ENCODE measurements at places on chromosomes 6 and 20.

GRCh38 chr6:854406-855118 is 161.6 kb upstream of the EXOC2 start:
- DNase-seq: no peak

DNA sequence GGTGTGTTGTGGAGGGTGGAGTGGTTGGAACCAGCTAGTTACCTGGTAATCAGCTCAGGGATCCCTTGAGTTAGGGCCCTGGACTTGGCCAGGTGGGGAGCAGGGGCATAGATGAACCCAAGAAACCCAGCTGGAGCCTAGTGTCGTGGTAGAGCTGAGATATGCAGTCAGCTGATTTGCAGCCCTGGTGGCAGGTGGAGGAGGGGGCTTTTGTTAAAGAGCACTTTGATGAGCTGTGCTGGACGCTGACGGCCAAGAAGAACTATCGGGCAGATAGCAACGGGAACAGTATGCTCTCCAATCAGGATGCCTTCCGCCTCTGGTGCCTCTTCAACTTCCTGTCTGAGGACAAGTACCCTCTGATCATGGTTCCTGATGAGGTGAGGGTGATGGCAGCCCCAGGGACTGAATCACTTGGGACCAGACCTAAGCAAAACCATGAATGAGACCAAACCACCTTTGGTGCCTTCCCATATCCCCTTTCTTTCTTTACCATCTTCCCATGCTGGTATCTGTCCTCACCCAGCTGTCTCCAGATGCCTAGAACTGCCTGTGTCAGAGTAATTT is 12.7 kb downstream of the DEF6 start:
- no peak for DNase-seq

- no peak for DNase-seq
Measured at GRCh38 chr6:46490425-46491200, 636 bp downstream of the RCAN2 start.

DNA sequence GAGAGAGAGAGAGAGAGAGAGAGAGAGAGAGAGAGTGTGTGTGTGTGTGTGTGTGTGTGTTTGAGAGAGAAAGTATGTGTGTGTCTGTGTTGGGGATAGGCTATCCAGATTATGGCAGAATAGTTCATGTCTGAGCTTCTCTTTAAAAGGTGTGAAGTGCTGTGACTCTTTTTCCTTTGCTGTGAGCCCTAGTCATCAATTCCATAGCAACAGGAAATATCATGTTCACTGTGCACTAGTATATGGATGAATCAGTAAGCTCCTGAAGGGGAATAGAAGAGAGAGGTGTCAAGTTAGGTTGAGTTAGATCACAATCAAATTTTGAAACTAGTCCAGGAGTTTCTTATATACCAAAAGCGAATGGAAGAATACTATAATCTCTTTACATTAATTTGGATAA is 318.7 kb downstream of the RFPL4B start:
- no peak for DNase-seq

GRCh38 chr6:107550906-107551305 is 61.0 kb downstream of the SOBP start:
- no peak for DNase-seq

DNA sequence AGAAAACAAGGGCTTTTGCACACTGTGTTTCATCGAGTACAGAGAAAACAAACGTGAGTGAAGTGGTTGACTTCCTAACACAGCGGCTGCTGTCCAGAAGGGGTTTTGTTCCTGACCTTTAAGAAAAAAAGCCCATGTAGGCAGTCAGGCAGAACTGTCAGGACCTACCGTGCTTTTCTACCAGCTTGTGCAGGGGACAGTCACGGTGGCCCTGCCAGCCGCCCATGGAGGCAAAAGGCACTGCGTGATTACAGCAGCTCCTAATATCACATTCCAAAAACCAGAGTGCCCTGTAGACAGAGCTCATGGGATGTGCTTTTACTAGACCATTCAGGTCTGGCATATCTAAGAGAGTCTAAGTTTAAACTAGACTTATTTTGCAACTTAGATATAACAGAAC is 12.2 kb downstream of the TNFAIP3 start:
- peak; percentile 46 for DNase-seq

DNA sequence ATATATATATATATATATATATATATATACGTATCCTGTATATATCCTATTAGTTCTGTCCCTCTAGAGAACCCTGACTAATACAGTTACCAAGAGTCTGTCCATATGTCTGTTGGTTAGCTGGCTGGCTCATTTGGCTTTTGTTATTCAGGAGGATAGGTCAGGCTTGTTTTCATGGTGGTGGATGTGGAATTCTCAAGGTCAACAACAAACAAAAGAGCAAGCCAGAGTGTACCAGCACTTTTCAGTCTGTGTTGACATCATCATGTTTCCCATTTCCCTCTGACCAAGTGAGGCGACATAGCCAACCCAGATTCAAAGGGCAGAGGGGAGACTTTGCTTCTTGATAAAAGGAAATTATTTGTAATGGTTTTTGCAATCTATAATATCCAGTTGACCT is 88.5 kb upstream of the PTCHD4 start:
- DNase-seq: no peak

GRCh38 chr6:5598123-5598522 is 336.8 kb downstream of the FARS2 start:
- no peak for DNase-seq

GRCh38 chr6:136235233-136235564 is 14.9 kb downstream of the MTFR2 start:
- DNase-seq: no peak

- DNase-seq: no peak
Measured at GRCh38 chr6:111808493-111808892, 64.8 kb downstream of the FYN start.

DNA sequence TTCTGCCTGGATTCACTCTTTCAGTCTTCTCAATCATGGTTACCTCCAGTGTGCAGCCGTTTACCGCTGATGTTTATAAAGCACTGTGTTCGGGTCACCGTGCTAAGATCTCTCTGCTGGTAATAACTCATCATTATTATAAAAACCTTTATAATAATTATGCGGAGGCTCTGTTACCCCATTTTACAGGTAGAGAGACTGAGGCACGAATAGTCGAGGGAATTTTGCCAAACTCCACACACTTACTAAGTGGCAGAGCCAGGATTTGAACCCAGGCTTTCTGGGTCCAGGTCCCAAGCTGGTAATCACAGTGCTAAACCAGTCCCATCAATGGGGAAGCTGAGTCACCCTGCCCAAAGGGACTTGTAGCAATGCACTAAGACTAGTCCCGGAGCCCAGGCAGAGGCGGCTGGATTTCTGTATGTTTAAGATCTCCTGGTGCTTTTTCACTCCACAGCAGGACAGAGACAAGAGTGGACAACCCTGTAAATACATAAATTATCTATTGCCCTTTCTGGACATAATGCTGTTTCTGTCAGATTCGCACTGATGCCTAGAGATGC is 48.1 kb downstream of the SYNJ2 start:
- DNase-seq: peak; percentile 79

GRCh38 chr6:15569035-15569995 is 93.5 kb downstream of the DTNBP1 start:
- no peak for DNase-seq

- no peak for DNase-seq
Measured at GRCh38 chr6:80478030-80478429, 371.6 kb downstream of the BCKDHB start.

DNA sequence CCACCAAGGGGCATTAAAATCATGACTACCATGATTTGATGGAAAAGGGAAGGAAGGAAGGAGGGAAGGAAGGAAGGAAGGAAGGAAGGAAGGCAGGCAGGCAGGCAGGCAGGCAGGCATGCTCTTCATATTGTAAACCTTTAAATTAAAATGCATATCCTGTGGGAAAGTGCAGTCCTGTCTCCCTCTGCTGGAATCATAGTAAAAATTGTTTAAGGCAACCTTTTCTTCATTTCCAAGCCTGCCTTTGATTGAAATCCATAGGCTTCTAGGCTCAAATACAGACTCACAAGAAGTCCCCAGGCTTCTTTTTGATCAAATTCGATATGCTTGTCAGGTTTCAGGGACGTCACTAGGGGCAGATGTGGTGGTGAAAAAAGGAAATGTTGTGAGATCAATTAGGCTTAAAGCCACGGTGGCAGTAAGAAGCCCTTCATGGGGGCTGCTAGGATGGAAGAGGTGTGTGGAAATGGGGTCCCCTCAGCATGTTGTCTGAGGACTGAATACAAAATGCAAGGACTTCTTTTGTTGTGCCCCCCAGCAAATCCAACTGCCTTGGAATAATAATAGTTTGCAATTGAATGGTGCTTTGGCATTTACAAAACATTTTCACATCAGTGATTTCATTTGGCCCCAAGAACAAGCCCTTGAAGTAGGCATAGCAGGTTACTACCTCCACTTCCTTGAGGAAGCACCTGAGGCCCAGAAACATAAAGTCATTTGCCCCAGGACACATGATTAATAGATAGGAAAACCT is 25.6 kb upstream of the GABRR1 start:
- DNase-seq: peak; percentile 69

- DNase-seq: no peak
Measured at GRCh38 chr6:75396005-75396800, 97.4 kb downstream of the FILIP1 start.

DNA sequence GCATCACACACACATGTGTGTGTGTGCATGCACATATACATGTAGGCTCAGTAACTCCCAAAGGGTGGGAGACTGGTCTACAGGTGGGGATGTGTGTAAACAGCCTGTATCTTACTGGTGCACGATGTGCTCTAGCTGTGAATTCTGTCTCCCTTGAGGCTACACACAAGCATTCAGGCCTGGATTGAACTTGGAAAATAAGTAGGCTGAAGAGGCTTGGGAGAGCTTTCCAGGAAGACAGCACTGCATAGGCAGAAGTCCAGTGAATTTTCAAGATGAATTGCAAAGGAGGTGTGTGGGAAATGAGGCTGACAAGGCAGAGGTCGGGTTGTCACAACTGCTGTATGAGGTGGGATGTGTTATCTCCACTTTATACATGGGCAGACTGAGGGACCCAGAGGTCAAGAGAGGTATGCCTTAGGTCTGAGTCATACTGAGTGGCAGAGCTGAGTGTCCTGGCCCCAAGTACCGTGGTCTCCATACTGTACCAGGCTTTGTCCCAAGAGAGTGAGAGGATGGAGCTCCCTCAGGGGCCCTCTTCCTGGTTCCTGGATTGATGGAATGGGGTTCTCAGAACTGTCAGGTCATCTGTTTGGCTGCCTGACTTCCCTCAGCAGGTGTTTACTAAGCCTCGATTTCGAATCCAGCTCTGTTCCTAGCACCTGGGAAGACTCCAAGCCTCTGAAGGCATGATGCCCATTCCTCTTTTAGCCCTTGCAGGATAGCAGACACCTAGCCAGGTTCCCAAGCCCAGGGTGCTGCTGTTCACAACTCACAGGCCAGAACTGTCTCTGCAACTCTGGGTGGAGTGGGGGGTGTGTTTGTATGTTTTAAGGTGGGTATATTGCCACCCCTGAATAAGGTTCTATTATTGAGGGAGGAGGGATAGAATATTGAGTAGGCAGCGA is 14.4 kb downstream of the SNPH start:
- DNase-seq: no peak

GRCh38 chr6:52285177-52286068 is 881 bp upstream of the MCM3 start:
- DNase-seq: peak; percentile 6

DNA sequence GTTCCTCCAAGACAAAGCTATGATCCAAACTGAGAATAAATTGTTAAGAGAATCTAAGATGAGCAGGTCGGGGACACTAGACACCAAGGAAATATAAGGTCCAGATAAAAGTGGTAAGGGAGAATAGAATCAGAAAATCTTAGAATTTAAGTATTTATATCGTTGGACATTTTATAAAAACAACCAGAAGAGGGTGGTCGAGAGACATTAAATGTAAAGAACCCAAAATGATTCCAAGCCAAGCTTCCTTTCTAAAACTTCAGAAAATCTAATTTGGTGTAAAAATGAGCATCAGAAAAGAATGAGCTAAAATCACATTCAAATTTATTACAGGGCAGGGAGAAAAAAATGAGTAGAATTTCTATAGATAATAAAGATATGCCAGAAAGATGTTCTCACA is 97.8 kb upstream of the OGFRL1 start:
- peak; percentile 74 for DNase-seq

- DNase-seq: no peak
Measured at GRCh38 chr6:129267028-129267427, 384.1 kb downstream of the LAMA2 start.

DNA sequence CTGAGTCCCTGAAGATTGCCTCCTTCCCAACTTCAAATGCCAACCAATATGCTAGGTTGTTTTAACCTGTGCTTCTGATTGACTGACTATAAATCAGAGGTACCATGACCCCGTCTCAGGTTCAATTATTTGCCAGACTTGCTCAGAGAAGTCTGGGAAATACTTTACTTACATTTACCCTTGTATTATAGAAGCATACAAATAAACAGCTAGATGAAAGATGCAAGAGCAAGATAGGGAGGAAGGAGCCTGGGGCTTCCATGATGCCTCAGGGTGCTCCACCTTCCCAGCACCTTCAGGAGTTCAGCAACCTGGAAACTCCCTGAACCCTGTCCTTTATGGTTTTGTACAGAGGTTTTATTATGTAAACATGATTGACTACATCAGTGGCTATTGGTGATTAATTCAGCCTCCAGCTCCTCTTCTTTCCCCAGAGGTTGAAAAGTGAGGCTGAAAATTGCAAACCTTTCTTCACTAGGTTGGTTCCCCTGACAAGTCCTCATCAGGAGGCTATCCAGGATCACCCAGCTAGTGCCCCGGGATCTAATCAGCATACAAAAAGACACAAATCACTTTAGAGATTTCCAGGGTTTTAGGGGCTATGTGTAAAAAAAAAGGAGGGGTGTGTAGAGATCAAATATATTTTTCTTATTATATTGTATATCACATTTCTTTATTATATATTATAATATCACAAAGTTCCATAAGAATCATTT is 547.7 kb downstream of the EPM2A start:
- DNase-seq: no peak
